MCF 10A (cell line): ENCODE measurements at places on chromosomes 2 and 18. TPM values are rescaled to one million over a fixed set of nuclear protein-coding genes. Genes with fewer than 3 reads are reported as not detected.

HJURP gene
- 12.7 and 29.3 TPM in 2 replicates for total RNA-seq

UXS1 gene
- total RNA-seq, result 31.2 and 37.6 TPM in 2 replicates

CPLX4 gene
- not detected in 2 replicates for total RNA-seq

KIF5C gene
- 0.10 and 0.21 TPM in 2 replicates for total RNA-seq

ZEB2 gene
- total RNA-seq, result 28.2 and 39.9 TPM in 2 replicates

PAX8 gene
- total RNA-seq, result 2.4 TPM in 2 replicates

EVX2 gene
- total RNA-seq, result not detected in 2 replicates

BMP10 gene
- not detected in 2 replicates for total RNA-seq

CRYGC gene
- not detected in 2 replicates for total RNA-seq

SIX3 gene
- not detected in 2 replicates for total RNA-seq

ARMC9 gene
- total RNA-seq, result 16.5 and 19.8 TPM in 2 replicates

SAG gene
- total RNA-seq, result not detected in 2 replicates

GRHL1 gene
- total RNA-seq, result 0.96 and 2.0 TPM in 2 replicates

RAX gene
- total RNA-seq, result not detected in 2 replicates

CHRNG gene
- not detected in 2 replicates for total RNA-seq

LRRTM4 gene
- total RNA-seq, result not detected in 2 replicates

TUBA4B gene
- total RNA-seq, result not detected in 2 replicates

SERPINB11 gene
- not detected in 2 replicates for total RNA-seq

SCTR gene
- not detected in 2 replicates for total RNA-seq

IL1B gene
- total RNA-seq, result 5.4 and 5.5 TPM in 2 replicates

GPR35 gene
- total RNA-seq, result 0.42 and 0.81 TPM in 2 replicates

HOXD13 gene
- total RNA-seq, result not detected in 2 replicates

LRRC30 gene
- not detected in 2 replicates for total RNA-seq

PSTPIP2 gene
- total RNA-seq, result 27.8 and 27.9 TPM in 2 replicates

LYG2 gene
- not detected in 2 replicates for total RNA-seq

IL36B gene
- not detected in 2 replicates for total RNA-seq

AQP4 gene
- total RNA-seq, result not detected in 2 replicates

SIGLEC15 gene
- total RNA-seq, result not detected in 2 replicates

CYTIP gene
- total RNA-seq, result 0.19 TPM in 1 of 2 replicates, not detected in the other

MSH6 gene
- 40.3 and 45.3 TPM in 2 replicates for total RNA-seq

SPHKAP gene
- not detected in 2 replicates for total RNA-seq

ASPRV1 gene
- 0.20 and 0.23 TPM in 2 replicates for total RNA-seq

TCF7L1 gene
- total RNA-seq, result 0.81 and 1.1 TPM in 2 replicates

STK36 gene
- total RNA-seq, result 20.7 and 35.1 TPM in 2 replicates

BCL2L11 gene
- total RNA-seq, result 5.8 and 8.4 TPM in 2 replicates

ALKAL2 gene
- total RNA-seq, result not detected in 2 replicates

TCF4 gene
- 5.1 and 6.2 TPM in 2 replicates for total RNA-seq

GCG gene
- total RNA-seq, result not detected in 2 replicates

AAMP gene
- 95.7 and 98.7 TPM in 2 replicates for total RNA-seq

ZNF385B gene
- 0.33 TPM in 1 of 2 replicates, not detected in the other for total RNA-seq

DOK6 gene
- total RNA-seq, result not detected in 2 replicates

TEX44 gene
- not detected in 2 replicates for total RNA-seq

TMEM17 gene
- total RNA-seq, result 2.6 and 3.1 TPM in 2 replicates

SANBR gene
- total RNA-seq, result 5.2 and 8.3 TPM in 2 replicates

SLC4A3 gene
- 4.2 and 4.7 TPM in 2 replicates for total RNA-seq

L3MBTL4 gene
- total RNA-seq, result not detected in 2 replicates

GALR1 gene
- not detected in 2 replicates for total RNA-seq

CCL20 gene
- total RNA-seq, result 18.0 and 34.4 TPM in 2 replicates

MC5R gene
- not detected in 2 replicates for total RNA-seq

ANKRD30BL gene
- not detected in 2 replicates for total RNA-seq

MAL gene
- not detected in 2 replicates for total RNA-seq

TRIM54 gene
- not detected in 2 replicates for total RNA-seq

RTP5 gene
- not detected in 2 replicates for total RNA-seq

LYPD6 gene
- 2.0 and 3.2 TPM in 2 replicates for total RNA-seq

FMNL2 gene
- total RNA-seq, result 72.9 and 76.5 TPM in 2 replicates
